Islet precursor cell (in vitro differentiated cells): ENCODE measurements at places on chromosomes 13 and 19.

GRCh38 chr19:15374796-15375440, 4.7 kb downstream of the AKAP8 start:
- no peak for DNase-seq

DNA sequence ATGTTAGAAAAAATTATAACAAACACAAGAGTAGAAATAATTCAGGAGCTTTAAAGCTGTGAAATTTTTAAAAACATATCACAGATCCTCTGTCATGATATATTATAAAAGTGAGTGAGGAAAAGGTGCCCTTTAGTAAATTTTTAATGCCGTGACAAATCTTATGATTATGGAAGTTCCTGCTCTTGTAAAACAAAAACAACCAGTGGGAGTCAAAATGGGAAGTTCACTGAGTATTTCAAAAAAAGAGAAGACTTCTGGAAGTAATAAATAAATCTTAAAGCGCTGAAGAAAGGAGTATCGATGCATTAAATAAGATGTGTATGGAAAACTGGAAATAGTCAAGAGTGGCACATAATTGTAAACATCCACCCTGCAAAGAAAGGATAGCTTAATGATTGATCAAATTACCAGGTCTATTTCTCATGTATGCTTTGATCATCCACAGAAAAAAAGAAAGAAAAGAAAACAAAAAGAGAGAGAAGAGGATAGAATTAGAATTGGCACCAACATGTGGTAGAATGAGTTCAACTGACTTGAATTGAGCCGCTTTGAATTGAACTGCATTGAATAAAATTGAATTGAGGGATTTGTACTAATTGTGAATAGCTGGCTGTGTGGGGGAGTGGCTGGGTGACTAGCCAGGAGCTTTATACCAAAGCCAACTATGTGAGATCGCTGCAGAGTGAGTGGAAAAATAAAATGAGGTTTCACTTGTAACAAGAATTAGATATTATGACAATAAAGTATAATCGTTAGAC, 647.6 kb upstream of the SPRY2 start:
- DNase-seq: no peak

GRCh38 chr19:51346742-51347141, 4.8 kb upstream of the VSIG10L start:
- no peak for DNase-seq

DNA sequence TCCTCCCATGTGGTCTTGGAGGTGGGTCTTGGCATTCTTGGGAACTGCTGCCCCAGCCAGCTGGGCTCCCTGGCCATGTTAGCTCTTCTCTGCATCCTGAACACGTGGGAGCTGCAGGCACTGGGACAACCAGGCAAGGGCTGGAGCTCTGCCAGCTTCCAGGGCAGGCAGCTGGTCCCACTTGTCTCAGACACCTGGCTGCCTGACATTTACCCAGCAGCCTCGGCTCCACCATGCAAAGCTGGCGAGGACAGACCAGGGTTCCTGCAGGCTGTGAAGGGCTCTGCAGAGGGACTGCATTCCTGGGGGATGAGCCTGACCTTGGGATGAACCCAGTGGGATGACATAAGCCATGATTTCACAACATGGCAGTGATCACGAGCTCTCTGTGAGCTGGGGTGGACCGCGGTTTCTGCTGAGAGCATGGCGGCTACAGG, 99.0 kb upstream of the TSHZ3 start:
- DNase-seq: peak; percentile 73

- no peak for DNase-seq
Measured at GRCh38 chr13:48504606-48505005, 28.3 kb downstream of the RCBTB2 start.

DNA sequence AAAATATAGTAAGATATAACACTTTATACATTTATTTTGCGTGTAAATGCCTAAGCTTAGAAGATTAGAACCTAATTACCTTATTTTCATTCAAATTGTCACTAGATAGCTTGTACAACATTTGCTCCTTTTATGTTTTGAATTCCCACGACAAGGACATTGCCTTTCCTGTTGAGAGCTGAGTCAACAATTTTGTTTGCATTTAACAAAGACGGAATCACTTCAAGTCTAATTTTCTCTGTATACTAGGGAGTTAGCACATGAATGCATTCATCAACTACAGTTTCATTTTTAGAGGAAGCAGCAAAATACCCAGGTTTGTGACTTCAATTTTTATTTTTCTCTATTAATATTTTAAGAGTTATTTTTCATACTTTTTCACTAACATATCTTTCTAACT, 48.7 kb upstream of the PCCA start:
- DNase-seq: no peak

- DNase-seq: no peak
Measured at GRCh38 chr13:60509601-60510386, 112.8 kb downstream of the TDRD3 start.

DNA sequence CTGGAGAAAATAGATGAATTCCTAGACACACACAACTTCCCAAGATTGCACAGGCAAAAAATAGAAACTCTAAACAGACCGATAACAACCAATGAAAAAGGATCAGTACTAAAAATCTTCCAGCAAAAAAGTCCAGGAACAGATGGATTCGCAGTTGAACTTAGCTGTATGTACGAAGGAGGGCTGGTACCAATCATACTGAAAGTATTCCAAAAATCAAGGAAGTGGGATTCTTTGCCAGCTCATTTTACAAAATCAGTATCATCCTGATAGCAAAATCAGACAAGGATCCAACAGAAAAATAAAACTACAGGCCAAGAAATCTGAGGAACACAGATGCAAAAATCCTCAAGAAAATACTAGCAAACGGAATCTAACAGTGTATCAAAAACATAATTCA, 6.5 kb upstream of the LILRB2 start:
- no peak for DNase-seq

DNA sequence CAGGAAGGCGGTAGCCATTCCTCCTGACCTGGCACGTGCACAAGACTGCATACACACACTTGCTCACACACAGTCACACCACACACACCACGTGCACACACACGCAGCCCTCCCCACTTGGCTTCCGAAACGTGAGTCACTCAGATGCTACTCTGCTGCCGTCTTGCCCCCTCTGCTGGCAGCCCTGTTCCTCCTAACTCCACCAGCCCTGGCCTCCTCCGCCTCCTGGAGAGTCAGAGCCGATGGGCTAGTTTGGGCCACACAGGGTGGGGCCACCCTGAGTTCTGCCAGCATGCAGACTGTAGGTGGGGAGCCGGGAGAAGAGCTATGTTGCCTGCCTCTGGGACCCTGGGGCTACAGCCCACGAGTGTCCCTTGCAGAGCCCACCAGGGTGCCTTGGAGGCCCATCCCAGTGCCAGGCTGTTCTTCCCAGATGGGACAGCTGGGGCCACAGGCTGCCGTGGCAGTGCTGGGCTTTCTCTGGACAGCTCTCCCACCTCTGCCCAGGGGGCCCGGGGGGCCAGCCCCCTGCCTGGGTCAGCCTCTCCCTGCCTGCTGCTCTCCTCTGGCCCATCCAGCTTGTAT, 12.1 kb downstream of the PIN1 start:
- peak; percentile 92 for DNase-seq

GRCh38 chr13:43933378-43933777, 53.7 kb downstream of the LACC1 start:
- no peak for DNase-seq

DNA sequence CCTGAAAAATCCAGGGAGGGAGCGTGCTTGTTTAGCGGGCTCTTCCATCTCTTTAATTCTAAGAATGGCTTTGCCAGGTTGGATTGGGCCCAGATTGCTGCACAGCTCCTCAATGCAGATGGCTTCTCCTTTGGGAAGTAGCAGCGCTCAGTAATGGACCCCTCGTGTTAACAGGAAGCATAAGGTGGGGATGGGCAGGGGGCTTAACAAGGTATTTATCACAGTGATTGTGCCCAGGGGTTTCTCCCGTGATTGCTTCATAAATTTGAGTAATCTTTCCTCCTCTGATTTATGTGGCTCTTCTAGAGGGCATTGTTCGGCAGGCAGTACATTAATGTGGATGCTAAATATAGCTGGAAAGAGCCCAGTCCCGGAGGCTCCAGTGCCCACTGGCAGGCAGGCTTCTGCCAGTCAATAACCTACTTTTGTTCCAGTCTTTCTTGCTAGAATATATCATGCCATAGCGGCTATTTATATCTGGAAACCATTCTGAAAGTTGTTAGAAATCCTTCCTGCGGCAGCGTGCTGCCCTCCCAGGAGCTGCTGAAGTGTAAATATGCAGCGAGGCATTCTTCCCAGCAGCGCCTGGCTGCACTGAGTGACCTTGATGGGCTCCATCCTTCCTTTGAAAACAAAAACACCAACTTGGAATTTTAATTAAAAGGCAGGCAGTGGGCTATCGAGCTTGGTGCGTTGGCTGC, 65.0 kb downstream of the FGF9 start:
- DNase-seq: peak; percentile 63
